GM12892 (cell line): ENCODE measurements at places on chromosomes 12 and 14.

GRCh38 chr14:103702497-103703432 is 12.5 kb downstream of the XRCC3 start:
- DNase-seq = no peak

- DNase-seq = no peak
Observed at GRCh38 chr12:58529897-58530741, 390.2 kb downstream of the LRIG3 start.

DNA sequence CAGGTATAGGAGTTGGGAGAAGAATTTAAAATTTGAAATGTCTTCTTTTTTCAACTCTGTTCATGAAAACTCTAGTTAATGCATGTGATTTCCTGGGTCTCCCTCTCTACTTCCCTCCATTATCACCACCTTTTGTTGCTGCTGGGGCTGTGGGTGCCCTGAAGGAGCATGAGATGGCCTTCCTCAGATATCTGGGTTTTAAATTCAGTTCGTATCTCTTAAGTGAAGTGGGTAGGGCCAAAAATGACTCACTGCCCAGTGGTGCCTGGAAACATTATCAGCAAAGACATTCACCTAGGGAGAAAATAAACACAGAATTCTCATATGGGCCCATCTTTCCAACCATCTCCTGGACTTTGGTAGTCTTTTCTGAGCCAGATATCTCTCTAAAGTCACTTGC is 234.9 kb upstream of the PLEKHG7 start:
- DNase-seq = no peak

DNA sequence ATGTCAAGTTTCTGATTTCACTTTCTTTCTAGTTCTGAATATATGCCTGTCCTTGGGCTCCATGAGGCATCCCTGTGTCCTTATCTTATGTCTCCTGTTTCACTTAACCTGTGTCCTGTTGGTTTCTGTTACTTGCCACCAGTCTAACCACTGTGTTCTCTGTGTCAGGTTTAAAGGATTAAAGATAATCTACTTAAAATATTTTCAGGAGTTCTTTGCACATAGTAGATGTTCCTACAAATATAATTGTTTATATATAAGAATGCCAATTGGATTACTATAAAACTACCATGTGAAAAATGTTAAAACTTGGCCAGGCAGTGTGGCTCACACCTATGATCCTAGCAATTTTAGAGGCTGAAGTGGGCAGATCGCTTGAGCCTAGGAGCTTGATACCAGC is 406.4 kb downstream of the CCER1 start:
- DNase-seq = no peak

GRCh38 chr14:51869411-51870100 is 9.1 kb downstream of the GNG2 start:
- DNase-seq = no peak

- no peak for DNase-seq
Observed at GRCh38 chr12:127052511-127053232, 1214.3 kb upstream of the TMEM132C start.

GRCh38 chr14:96117101-96117897 is 78.1 kb downstream of the C14orf132 start:
- no peak for DNase-seq

GRCh38 chr12:101839324-101840283 is 8.8 kb upstream of the GNPTAB start:
- peak; percentile 32 for DNase-seq

DNA sequence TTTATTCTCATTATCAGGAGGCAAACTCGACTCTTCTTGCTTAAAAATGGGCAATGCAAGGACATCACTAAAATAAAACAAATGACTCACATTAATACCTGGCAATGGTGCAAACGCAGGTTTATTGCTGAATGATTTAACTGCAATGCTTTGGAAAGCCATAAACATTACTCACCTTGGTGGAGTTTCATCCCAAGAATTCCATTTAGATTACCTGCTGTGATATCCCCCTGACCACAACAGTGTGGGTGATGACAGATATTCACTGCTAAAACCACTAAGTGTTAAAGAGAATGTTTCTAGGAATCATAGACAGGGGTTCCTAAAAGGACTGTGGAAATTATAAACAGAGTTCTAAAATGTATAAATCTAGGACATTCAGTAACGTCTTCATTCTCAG is 35.3 kb upstream of the CSRNP2 start:
- no peak for DNase-seq
